ENCODE measurements at places on chromosomes 7 and 10.
A peak's percentile ranks its signal among the peaks of the same experiment; 100 is the strongest.

GRCh38 chr7:159310457-159311171 lies 165.9 kb upstream of the VIPR2 start:
- no peak for DNase-seq

DNA sequence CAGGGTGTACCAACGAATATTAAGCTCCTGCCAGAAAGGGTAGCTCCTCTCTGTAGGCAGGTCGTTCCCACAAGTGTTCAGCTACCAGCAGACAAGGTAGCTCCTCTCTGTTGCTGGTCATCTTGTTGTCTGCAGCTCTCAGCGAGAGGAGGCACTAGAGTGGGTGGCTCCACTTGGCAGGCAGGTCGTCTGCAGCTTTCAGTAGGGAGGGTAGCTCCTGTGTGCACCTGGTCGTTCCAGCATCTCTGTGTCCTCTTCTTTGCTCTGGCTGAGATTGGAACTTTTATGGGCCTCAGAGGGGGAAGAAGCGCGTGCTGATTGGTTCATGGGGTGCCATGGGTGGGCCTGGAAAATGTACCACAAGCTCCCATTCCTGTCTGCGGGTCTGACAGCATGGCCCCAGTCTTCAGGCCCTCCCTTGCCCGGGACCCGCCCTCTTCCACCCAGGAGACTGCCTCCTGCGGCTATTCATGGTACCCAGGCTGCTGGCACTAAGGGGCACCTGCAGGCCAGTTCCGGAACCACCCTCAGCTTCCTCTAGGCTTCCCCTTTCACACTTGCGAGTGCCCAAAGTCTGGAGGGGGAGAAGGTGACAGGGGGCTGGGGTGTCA lies 63.9 kb upstream of the CACNA2D1 start:
- peak; percentile 89 for DNase-seq

GRCh38 chr10:73932620-73933112 lies 21.7 kb downstream of the PLAU start:
- DNase-seq = no peak

DNA sequence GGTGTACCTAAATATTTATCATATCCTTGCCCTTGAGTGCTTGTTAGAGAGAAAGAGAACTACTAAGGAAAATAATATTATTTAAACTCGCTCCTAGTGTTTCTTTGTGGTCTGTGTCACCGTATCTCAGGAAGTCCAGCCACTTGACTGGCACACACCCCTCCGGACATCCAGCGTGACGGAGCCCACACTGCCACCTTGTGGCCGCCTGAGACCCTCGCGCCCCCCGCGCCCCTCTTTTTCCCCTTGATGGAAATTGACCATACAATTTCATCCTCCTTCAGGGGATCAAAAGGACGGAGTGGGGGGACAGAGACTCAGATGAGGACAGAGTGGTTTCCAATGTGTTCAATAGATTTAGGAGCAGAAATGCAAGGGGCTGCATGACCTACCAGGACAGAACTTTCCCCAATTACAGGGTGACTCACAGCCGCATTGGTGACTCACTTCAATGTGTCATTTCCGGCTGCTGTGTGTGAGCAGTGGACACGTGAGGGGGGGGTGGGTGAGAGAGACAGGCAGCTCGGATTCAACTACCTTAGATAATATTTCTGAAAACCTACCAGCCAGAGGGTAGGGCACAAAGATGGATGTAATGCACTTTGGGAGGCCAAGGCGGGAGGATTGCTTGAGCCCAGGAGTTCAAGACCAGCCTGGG lies 11.4 kb downstream of the SERPINE1 start:
- DNase-seq = no peak

DNA sequence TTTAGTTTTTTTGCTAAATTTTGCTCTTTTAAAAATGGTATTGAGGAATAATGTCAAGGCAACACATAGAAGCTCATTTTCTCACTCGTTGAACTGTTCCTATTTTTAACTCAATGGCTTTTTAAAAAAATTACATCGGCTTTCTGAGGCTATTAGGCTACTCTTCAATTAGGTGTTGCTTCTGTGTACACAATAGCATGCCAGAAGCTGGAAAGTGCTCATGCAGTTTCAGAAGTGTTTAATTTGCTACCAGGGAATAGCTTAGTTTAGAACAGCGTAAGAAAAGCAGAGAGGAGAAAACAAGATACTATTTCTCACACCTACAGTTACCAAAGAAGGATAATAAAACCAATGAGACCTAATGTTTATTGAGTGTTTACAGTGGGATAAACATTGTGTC lies 157.4 kb downstream of the NXPH1 start:
- DNase-seq = no peak

- DNase-seq = no peak
Measured at GRCh38 chr7:66246554-66247171, 41.5 kb downstream of the TPST1 start.

- DNase-seq = no peak
Measured at GRCh38 chr7:47778153-47778661, 170.1 kb downstream of the PKD1L1 start.

DNA sequence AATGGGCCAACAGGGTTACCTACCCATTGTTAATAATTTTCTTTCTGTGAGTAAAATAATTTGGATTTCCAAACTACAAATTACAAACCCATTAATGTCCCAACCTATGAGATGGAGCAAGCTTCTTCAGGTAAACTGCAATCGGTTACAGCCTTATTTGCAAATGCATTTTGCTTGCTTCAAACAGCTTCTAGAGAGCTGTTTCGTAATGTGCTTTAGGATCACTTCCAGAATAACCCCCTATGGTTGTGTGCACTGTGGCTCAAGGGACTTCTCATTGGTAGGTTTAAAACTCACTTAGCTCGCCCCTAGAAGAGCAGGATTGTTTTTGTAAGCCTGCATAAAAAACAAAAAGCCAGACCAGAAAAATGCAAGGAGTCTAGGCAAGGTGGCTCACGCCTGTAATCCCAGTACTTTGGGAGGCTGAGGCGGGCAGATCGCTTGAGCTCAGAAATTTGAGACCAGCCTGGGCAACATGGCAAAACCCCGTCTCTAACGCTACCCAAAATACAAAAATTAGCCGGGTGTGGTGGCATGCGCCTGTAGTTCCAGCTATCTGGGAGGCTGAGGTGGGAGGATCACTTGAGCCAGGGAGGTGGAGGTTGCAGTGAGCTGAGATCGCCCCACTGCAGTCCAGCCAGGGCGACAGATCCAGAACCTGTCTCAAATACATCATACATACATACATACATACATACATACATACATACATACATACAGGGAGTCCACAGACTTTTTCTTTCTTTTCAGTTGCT lies 3.3 kb upstream of the MAP3K8 start:
- DNase-seq = no peak

DNA sequence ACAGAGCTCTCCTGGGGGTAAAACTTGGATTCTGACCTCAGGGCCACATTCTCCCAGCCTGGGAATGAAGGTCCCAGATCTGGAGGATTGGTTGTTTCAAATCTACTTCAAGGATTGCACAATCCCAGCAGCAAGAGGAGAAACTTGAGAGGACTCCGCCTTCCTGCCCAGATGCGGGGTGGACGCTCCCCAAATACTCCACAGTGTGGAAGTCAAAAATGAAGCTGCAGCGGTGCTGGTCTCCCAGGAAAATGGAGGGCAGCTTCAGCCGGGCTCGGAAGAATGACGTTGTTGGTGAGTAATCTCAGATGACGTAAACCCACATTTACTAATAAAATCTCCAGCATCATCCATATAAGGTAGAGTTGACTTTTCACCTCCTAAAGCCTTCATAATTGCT lies 31.5 kb upstream of the PPP2R2D start:
- DNase-seq = no peak

- DNase-seq = no peak
Measured at GRCh38 chr7:130084037-130084875, 13.9 kb downstream of the KLHDC10 start.

GRCh38 chr7:2855386-2855785 lies 11.3 kb upstream of the GNA12 start:
- DNase-seq = no peak

- DNase-seq = no peak
Measured at GRCh38 chr10:72134785-72135767, 46.7 kb upstream of the SPOCK2 start.

- no peak for DNase-seq
Measured at GRCh38 chr10:11180228-11180627, 162.6 kb downstream of the CELF2 start.

- no peak for DNase-seq
Measured at GRCh38 chr10:127122831-127123230, 73.6 kb downstream of the INSYN2A start.

DNA sequence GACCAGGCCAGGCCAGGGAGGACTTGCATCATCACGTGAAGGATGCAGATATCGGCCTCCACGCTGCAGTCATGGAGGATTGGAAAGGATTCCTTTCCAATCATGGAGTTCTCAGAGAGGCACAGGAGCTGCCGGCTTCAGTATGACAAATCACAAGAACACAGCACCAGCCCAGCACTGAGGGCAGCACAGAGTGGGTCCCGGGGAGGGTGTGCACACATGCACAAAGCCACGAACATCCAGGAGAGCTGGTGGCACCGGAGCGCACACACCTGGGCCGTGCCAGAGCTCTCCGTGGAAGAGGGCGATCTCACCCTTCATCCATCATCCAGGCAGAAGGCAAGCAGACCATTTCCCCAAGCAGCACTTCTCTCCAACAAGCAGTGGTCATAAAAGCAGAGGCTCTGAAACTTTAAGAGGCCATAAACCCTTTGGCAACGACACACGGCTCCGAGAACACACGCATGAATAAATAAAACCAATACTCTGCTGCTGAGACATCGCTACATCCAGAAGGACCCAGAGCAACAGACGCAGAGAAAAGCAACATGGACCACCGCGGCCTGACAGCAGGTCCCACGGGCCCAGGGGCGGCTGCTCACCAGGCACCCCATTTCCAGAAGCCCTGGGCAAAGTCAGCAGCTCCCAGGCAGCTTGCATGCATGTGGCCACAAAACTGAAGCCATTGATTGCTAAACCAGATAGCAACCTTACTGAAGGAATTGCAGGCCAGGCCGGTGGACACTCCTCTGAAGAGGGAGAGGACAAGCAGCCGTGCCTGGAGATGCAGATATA lies 180.8 kb downstream of the USP6NL start:
- DNase-seq = no peak

GRCh38 chr7:158849442-158849767 lies 7.0 kb upstream of the DYNC2I1 start:
- no peak for DNase-seq

DNA sequence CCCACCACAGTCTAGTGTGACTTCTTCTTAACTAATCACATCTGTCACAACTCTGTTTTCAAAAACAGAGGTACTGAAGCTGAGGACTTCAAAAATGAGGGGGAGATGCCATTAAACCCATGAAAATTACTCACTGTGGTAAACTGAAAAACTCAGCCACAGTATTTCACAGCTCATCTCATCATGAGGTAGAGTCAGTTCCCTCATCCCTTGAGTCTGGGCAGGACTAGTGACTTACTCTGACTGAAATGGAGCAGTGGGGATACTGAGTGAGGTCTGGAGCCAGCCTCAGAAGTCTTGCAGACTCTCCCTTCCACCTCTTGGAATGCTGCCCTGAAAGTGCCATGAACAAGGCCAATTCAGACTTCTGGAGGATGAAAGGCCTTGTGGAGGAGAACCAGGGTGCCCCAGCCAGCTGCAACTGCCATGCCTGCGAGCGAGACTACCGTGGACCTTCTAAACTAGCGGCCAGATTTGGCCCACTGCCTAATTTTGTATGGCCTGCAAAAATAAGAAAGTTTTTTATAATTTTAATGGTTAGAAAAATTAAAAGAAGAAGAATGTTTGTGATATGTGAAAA lies 24.7 kb upstream of the ANKRD1 start:
- DNase-seq = no peak

DNA sequence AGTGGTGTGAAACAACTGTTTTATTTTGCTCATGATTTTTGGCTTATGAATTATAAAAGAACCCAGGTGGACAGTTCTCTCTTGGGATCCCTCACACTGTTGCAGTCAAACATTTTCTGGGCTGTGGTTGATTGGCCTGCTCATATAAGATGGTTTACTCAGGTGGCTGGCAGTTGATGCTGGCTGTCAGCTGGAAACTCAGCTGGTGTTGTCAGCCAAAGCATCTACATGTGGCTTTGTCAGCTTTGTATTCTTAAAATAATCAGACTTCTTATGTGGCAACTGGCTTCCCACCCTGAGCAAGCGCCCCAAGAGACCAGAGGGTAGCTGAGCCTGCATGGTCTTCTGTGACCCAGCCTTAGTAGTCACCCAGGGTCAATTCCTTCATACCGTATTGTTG lies 534.7 kb downstream of the NRG3 start:
- no peak for DNase-seq

All from NCI-H510A (cell line).